Activated CD4-positive, alpha-beta T cell treated with anti-CD3 and anti-CD28 coated beads for 48 hours (primary cell): ENCODE measurements at places on chromosomes 13 and 19.

DNA sequence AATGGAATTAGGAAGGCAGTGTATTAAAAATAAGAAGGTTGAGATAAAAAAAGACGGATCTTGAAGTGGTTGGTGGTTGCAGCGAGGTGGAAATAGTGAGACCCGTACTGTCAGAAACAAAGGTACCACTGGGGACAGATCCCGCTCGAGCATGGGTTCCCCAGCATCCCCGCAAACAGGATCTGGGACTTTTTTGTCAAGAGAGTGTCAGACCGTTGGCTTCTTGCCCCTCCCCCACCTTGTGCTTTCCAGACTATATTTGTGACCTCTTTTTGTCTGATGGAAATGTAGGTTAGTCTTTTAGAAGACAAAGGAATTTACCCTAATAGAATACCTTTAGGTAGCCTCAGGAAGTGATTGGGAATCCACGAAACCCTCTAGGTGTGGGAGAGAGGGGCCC lies 4.2 kb downstream of the GATAD2A start:
- DNase-seq, result no peak

DNA sequence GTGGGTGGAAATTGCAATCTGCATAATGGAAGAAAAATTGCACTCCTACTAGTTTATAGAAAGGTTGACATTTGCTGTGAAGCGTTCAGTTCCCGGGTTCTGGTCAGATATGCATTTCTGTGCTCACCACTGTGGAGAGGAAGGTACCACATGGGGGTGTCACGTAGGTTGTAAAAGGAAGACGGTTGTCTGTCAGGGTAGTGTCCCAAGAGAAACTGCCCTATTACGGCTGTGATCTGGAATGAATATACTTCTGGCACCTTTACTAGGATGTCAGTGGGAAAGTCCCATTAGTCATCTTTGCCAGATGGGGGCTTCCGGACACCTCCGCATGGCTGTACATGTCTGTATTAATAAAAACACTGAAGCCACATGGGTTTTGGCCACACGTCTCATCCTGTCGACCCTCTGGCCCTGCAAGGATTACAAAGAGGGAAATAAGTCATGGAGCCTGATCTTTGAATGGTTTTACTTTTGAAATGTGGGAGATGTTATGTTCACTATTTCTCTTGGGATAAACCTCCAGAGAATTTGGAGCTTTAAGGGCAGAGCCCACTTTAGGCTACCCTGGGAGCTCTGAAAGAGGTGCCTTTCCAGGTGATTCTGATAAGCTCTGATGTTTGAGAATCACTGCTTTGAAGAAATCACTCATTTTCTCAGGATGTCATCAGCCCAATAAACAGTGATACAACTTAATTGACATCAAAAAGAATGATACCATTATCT lies 133.9 kb downstream of the AKAP11 start:
- DNase-seq, result peak; percentile 77

DNA sequence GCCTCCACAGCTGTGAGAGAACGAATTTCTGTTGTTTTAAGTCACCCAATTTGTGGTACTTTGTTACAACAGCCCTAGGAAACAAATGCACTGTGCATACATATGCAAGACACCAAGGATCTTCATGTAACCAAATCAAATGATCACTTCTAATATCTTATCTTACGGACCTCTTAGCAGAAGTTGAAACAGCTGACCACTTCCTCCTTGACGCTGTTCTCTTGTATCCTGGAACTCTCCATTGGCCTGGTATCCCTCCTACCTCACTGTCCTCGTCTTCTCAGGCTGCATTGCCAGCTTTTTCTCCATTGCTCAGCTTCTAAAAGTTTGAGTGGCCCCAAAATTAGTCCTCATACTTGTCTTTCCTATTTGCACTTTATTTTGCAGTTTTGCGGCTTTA lies 200.4 kb downstream of the DLEU7 start:
- DNase-seq, result no peak

DNA sequence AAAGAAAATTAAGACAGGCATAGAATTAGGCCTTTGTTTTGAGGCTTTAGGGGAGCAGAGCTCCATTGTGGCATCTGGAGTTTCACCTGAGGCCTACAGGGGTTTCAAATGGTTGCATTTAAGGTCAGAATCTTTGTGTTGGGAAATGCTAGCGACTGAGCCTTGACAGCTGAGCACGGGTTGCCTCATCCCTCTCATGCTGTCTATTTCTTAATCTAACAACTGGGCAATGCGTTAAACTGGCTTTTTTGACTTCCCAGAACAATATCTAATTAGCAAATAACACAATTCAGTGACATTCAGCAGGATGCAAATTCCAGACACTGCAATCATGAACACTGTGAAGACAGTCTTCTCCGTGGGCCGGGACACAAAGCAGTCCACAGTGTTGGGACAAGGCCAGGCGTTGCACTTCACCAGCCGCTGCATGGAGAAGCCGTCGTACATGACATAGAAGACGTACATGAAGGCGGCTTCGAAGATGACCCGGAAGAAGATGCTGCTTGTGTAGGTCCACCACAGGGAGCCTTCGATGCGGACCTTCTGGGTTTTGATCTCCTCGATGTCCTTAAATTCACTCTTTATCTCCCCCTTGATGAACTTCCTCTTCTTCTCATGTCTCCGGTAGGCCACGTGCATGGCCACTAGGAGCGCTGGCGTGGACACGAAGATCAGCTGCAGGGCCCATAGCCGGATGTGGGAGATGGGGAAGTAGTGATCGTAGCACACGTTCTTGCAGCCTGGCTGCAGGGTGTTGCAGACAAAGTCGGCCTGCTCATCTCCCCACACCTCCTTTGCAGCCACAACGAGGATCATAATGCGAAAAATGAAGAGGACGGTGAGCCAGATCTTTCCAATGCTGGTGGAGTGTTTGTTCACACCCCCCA lies 3.8 kb downstream of the GJB2 start:
- DNase-seq, result peak; percentile 32

- DNase-seq, result no peak
Observed at GRCh38 chr13:33611121-33611805, 206.7 kb upstream of the RFC3 start.

DNA sequence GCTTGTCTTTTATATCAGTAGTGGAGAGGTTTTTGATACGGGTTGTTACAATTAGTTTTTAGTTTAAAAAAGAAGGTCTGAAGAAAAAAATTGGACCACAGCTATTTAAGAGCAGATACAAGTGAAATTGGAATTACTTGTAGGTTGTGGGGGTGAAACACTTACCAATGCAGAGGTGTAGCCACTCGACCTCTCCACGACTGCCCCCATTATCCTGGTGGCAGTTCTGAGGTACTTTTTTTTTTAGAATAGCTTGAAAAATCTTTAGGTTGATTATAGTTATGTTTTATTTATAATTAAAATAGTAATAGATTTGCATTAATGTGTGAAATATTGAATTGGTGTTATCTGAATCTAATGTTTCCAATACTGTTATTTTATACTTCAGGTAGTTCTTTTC lies 60.7 kb downstream of the PAN3 start:
- no peak for DNase-seq

DNA sequence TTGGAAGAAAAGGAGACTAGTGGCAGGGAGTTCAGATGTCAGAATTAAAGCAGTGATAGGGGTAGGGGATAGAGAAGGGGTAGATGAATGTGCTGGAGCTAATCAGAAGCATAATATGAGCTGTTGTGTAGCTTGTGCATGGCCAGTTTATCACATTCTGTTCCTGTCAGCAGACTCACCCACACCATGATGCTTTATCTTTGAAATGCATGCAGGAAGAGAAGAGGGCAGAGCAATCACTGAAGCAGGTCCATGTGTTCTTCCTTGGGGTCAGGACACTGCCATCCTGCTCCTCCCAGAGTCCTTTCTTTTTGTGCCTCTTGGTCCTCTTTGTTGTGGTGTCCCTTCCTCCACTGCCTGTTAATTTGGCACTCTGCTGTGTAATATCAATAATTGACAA lies 5.8 kb downstream of the CHAMP1 start:
- no peak for DNase-seq

DNA sequence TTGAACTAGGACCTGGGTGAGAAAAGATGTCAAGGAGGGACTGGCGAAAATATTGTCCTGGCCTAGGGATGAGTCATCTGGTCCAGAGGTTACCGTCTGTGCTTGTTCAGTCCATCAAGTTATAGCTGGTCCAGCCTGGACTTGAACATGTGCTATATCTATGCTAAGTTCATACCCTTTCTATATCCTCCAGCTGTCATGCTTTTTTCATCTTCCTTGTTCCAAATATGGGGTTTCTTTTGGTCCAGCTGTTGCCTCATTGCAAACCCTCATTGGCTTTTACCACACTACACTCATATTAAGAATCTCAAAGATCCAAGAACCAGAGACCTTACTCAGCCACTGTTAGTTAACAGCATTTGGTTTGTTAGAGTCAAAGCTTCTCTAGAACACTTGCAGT lies 19.1 kb upstream of the KLF12 start:
- DNase-seq, result no peak

GRCh38 chr13:27696731-27697130 lies 75.0 kb downstream of the POLR1D start:
- DNase-seq, result no peak

GRCh38 chr13:60019119-60019993 lies 144.4 kb downstream of the DIAPH3 start:
- no peak for DNase-seq

- no peak for DNase-seq
Observed at GRCh38 chr19:41920882-41921576, 7.2 kb downstream of the ERFL start.

DNA sequence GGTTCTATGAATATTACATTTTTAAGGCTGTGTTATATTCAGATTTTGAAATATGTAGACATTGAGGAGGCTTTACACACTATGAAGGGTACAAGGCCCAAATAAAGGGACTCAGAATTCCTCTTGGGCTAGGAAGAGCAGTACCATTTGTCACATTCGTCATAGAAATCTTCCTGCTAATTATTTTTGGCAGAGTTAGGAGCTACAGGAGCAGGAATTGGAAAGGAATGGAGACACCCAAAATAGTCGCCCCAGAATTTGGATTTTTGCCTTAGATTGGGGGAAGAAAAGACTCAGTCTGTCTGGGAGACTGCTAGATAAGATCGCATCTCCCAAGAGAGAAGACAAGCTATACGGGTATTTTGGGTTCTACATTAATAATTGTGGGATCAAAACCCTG lies 176.4 kb upstream of the DACH1 start:
- DNase-seq, result no peak

- DNase-seq, result no peak
Observed at GRCh38 chr13:40125336-40125735, 469.9 kb downstream of the COG6 start.

GRCh38 chr13:33794576-33794975 lies 23.4 kb upstream of the RFC3 start:
- DNase-seq, result no peak

DNA sequence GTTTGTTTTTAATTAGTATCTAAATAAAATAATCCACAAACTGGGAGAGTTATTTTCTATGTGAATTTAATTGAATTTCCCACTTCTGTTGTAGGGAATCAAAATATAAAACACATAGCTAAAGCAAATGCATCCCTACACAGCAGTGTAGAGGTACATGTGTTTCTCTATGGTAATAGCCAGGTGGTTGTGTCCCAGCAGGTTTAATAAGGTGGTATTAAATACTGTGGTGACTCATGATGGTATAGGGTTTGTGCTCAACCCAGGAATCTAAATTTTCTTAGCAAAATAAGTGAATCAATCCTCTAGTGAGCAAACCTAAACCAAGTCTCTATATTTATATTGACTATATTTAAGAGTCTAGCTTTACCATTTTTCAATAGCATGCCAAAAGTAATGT lies 30.0 kb downstream of the PCDH9 start:
- no peak for DNase-seq

- DNase-seq, result no peak
Observed at GRCh38 chr13:75647126-75647784, 11.1 kb downstream of the LMO7 start.

DNA sequence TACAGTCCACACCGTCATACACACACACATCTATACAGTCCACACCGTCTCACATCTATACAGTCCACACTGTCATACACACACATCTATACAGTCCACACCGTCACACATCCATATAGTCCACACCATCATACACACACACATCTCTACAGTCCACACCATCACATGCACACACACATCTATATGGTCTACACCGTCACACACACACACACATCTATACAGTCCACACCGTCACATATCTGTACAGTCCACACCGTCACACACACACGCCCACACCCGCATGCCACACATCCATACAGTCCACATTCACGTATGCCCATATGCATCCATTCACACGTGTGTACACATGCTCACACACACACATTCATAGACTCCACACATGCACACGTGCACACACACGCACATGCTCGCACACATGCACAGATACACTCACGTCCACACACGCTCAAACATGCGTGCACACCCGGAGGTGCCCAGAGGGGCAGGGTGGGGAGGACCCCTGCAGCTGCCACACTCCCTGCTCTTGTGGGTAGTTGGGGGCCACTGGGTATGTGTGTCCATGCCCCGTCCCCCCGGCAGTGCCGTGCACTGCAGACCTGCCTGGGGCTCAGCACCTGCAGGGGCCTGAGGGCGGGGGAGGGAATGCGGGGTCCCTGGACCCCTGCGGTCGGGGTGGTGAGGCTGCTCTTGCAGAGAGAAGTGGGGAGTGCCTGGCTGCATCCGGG lies 29.2 kb downstream of the PIAS4 start:
- DNase-seq, result no peak
